ENCODE measurements at places on chromosomes 2 and 18.

- no peak for DNase-seq
Measured at GRCh38 chr2:70757360-70757759, 10.6 kb downstream of the ADD2 start.

DNA sequence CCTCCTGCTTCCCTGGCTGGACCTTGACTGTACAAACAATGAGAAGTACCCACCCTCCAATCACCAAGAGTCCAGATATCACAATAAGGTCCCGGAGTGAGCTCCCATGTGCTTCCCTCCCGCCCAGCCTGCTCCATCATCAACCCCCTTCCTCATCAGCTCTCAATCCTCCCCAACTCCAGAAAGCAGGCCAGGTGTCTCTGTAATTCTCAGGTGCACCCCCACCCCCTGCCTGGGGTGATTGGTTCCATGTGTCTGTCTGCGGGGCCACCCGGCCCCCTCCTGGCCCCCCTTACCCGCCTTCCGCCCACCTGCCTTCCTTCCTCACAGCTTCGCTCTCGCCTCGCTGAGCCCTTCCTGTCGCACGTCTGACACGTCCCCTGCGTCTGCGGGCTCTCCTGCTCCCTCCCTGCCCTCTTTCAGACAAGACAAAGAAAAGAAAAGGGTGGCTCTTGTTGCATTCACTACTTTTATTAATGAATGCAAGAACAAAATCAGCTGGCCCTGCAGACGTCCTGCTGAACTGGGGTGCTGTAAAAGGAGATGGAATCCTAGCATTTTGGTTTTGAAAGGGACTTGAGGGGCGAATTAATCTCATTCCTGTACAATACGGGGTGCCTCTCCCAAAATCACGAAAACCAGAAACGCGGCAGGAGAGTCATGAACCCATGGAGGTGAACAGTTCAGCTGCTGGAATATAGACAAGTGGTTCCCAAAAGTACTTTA lies 26.5 kb upstream of the IGFBP2 start:
- DNase-seq: no peak

GRCh38 chr18:78742218-78742745 lies 237.3 kb upstream of the SALL3 start:
- no peak for DNase-seq

- no peak for DNase-seq
Measured at GRCh38 chr18:58721566-58722239, 50.4 kb downstream of the MALT1 start.

DNA sequence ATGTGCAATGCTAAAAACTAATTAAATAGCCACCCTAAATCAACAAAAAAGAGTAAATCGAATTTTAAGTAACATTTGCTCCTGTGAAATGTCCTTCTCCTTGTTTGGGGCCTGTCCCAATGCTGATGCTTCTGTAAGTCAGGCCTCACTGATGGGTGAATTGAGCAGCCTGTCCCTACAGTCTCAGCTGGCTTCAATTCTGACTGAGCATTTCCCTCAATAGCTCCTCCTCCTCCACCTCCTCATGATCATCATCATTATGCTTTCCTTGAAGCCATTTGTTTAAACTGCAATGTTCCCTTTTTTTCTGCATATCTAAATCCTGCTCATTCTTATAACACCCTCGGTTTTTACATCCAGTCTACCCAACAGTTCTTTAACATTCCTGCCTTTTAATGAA lies 137.2 kb upstream of the CELF4 start:
- DNase-seq: no peak

- no peak for DNase-seq
Measured at GRCh38 chr2:217393585-217394032, 533.7 kb upstream of the TNP1 start.

GRCh38 chr2:156476850-156477206 lies 40.6 kb downstream of the GPD2 start:
- no peak for DNase-seq

DNA sequence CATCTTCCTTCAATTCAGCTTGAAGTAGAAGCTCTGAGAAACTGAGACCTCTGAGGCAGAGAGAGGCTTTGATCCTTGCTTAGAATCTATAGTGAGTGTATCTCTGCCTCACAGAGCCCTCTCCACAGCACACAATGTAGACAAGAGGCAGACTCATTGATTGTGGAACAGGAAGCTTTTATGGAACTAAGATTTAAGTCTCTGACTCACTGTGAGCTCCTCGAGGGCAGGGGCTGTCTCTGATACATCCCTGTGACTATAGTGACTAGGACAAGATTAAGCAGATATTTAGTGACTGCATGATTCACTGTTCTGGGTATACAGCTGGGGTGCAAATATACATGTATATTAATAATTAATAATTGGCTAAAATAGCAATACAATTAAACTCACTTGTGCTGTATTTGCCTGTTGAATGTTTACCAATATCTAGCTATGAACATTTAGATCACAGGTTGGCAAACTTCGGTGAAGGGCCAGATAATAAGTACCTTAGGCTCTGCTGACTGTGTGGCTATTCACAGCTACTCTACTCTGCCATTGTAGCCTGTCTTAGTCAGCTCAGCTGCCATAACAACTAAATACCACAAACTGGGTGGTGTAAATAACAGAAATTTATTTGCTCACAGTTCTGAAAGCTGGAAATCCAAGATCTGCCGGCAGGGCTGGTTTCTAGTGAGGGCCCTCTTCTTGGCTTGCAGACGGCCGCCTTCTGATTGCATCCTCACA lies 54.4 kb downstream of the ARHGEF4 start:
- DNase-seq: no peak

GRCh38 chr18:13222856-13223281 lies 4.3 kb downstream of the LDLRAD4 start:
- no peak for DNase-seq

GRCh38 chr2:43648994-43649701 lies 12.1 kb downstream of the PLEKHH2 start:
- no peak for DNase-seq

DNA sequence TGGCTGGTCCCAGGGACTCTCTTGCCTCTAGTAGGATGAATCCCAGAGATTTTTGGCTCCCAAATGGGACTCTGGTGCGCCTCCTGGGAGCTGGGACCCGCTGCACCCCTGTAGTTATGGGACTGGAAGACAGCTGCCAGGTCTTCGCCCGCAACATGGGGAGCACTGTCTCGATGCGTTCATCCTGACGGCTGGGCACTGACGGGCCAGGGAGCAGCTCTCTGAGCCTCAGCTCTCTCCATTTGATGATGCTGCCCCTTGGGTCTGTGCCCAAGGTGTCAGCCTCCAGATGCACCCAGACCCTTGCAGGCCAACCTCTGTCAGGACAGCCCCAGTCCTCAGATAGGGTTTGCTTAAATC lies 9.3 kb upstream of the ARMC9 start:
- DNase-seq: no peak

- DNase-seq: no peak
Measured at GRCh38 chr18:9905401-9905922, 8.4 kb upstream of the VAPA start.

- DNase-seq: no peak
Measured at GRCh38 chr2:226678422-226678821, 121.2 kb downstream of the IRS1 start.

GRCh38 chr2:16643099-16643498 lies 22.5 kb downstream of the CYRIA start:
- no peak for DNase-seq

- no peak for DNase-seq
Measured at GRCh38 chr2:125560855-125561254, 1095.1 kb upstream of the GYPC start.

DNA sequence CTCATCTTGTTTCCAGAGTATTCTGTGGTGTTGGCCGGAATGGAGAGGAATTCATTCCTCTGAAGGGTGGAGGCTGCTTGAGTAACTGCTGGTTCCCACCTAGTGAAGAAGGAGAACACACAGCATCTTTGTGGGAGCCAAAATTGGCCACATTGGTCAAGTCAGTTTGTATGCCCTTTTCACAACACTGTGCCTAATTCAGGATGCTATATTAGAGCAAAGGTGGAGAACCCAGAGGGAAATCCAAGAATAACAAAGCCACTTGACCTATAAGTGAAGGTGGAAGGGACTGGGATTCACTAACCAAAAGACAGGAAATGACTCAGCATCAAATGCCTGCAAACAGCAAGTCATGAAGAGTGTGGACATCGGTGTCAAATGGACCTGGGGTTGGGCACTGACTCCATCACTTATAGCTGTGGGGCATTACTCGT lies 27.3 kb upstream of the MLPH start:
- DNase-seq: no peak

DNA sequence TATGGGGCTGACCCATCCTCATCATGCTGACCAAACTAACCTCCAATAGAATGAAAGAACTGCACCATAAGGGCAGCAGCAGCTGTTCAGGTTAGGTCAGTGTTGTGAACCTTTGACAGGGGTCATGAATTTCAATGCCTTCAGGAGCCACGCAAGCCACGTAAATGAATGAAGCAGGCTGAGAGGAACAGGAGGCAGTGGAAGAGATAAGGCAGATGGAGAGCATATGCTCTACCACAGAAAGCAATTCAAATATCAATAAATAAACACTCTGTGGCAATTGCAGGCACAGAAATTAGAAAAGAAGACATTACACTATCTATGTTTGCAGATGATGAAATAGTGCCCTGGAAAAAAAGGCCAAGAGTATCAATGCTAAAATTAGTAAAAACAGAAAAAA lies 56.3 kb downstream of the SCG2 start:
- DNase-seq: no peak

- no peak for DNase-seq
Measured at GRCh38 chr2:240993446-240994170, 4.8 kb upstream of the SNED1 start.

GRCh38 chr18:11751341-11752115 lies 62.5 kb downstream of the GNAL start:
- DNase-seq: no peak

DNA sequence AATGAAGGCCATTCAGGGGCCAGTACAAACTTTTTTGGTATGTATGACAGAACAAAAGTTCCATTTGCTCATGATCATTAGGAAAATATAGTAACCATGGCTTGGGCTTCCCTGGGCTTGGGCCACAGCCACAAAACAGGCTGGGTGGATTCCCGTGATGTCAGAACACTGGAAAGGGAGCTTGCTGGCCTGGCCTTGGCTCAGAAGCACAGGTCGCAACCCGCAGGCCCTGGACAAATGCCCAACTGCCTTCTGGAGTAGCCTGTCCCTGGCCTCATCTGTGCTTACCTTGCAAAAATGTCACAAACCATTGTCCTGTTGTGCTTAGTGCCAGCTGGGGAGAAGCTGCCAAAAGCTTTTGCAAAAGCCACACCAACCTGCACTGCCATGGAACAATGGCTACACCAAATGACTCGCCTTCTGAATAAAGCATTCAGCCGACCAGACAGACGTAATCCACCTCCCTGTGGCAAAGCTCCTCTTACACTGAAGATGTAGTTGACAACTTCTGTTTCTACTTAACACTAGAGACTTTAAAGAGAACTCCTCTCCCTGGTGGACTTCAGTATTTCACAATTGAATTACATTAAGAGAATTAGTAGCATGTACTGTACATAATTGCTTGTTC lies 125.5 kb downstream of the ANKRD44 start:
- DNase-seq: no peak

DNA sequence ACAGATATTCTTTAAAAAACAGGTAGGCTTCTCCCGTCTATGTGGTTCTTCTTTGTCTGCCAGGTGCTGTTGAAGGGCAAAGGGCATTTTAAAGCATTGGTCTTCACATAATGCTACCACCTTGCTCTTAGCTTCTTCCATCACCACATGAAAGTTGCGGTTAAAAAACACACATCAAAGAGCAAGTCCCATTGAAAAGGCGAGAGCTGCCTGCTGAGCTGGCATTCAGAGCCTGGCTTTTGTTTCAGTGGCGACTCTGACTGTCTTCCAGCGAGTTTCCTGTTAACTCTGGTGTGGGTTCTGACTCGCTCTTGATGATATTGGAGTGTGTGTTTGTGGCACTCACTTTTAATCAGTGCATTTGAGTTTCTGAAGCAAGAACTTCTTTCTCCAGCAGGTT lies 624.9 kb upstream of the FANCL start:
- no peak for DNase-seq

GRCh38 chr2:47237375-47238334 lies 82.5 kb upstream of the STPG4 start:
- DNase-seq: no peak

DNA sequence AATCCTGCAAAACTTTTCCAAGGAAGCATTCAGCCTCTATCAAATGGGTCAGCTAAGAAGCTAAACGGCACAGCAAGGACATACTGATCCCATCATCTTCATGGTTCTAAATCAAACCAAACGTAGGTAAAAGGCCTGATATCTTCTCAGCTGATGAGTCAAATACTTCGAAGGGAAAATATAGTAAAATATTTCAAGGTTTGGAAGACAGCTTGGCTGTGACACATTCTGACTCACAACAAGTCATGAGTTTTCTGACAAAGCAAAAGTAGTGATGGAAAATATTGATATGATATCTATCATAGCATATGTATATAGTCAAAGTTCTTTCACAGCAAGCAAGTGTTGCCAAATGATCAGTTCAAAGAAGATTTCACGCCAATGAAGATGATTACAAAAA lies 31.5 kb downstream of the DOCK10 start:
- DNase-seq: no peak

DNA sequence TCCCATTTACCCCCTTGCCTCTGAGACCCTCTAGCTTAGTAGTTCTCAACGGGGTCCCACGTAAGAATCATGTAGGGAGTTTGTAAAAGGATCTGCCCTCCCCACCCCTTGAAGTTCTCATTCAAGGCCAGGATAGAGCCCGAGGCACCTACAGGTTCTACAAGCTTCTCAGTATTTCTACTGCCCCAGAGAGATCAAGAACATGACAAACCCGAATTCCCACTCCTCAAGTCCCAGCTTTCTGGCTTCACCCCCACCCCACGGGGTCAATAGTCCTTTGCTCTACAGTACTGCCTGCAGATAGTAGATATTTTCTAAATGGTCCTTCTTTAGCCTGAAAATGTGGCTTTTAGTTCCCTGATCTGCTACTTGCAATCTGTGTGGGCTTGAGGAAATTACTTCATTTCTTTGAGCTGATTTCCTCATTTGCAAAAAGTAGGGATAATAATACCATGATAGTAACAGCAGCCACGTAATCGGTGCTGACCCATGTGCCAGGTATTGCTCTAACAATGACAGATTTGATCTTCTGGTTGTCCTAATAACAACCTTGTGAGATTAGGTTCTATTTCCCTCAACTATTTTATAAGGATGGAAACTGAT lies 7.1 kb downstream of the CIB4 start:
- no peak for DNase-seq

- DNase-seq: no peak
Measured at GRCh38 chr2:10438688-10439087, 9.4 kb downstream of the ODC1 start.
